ENCODE measurements at places on chromosomes 6 and 20. TPM values are rescaled to one million over a fixed set of nuclear protein-coding genes. Genes with fewer than 3 reads are reported as not detected.

ADAM33 gene
- 4.3 TPM for polyA plus RNA-seq

AKAP7 gene
- 1.3 TPM for polyA plus RNA-seq

KIF13A gene
- 75.0 TPM for polyA plus RNA-seq

GTSF1L gene
- not detected for polyA plus RNA-seq

FYN gene
- polyA plus RNA-seq: 12.3 TPM

CDSN gene
- not detected for polyA plus RNA-seq
